ENCODE measurements at places on chromosomes 1 and 21.
A peak's percentile ranks its signal among the peaks of the same experiment; 100 is the strongest.

DNA sequence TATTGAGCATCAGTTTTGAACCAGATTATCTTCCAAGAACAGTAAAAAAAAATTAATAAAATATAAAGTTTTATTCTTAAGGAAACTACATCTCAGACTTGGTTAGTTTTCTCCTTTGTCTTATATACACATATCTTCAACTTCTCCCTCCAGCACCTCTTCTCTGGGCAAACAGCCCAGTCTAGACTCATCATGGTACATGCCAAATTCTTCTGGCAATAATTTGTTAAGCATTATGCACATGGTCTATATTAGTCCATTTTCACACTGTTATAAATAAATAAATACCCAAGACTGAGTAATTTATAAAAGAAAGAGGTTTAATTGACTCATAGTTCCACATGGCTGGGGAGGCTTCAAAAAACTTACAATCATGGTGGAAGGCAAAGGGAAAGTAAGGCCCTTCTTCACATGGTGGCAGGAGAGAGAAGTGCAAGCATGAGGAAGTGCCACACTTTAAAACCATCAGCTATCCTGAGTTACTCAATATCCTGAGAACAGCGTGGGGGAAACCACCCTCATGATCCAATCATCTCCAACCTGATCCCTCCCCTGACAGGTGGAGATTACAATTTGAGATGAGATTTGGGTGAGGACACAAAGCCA, 108.7 kb upstream of the RNPC3 start:
- peak; percentile 20 for DNase-seq

- DNase-seq = no peak
Observed at GRCh38 chr21:45670731-45671130, 27.2 kb downstream of the PCBP3 start.

GRCh38 chr1:94395748-94396309, 22.4 kb upstream of the ABCD3 start:
- DNase-seq = no peak

DNA sequence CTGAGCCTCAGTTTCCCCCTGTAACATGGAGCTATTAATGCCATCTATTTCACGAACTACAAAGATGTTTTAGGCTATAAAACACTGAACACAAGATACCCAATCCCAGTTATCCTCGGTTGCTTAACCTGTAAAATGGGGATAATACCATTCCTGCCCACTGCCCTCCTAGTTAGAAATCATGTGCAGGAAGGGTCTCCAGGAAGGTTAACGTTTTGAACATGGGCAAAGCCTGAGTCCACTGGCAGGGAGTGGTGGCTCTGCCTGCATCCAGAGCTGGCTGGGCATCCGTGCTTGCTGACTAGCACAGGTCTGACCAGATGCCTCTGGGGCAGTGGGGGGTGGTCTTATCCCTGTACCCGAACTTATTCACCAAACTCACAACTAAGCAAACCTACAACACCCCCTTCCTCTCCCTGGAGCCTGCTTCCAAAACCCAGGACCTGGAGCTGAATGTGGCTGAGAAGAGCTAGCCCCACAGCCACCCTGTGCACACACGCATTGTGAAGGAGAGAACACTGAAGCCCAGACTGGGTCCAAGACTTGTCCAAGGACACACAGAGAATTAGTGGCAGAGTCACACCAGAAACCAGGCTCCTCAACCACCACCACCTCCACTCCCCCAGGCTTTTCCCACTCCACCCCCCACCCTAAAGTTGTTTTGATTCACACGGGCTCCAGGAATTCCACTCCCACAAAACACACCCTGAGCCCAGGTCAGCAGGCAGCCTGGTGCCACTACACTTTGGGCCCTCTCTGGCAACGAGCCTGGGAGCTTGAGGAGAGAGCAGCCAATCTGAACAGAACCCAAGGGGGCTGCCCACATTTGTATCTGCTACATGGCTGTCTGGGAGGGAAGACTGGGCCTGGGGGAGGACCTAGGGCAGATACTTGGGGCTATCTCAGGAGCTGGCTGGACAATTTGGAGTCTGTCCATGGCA, 1.6 kb downstream of the E2F2 start:
- DNase-seq = no peak

GRCh38 chr1:59750328-59751003, 64.3 kb upstream of the HOOK1 start:
- DNase-seq = peak; percentile 85

DNA sequence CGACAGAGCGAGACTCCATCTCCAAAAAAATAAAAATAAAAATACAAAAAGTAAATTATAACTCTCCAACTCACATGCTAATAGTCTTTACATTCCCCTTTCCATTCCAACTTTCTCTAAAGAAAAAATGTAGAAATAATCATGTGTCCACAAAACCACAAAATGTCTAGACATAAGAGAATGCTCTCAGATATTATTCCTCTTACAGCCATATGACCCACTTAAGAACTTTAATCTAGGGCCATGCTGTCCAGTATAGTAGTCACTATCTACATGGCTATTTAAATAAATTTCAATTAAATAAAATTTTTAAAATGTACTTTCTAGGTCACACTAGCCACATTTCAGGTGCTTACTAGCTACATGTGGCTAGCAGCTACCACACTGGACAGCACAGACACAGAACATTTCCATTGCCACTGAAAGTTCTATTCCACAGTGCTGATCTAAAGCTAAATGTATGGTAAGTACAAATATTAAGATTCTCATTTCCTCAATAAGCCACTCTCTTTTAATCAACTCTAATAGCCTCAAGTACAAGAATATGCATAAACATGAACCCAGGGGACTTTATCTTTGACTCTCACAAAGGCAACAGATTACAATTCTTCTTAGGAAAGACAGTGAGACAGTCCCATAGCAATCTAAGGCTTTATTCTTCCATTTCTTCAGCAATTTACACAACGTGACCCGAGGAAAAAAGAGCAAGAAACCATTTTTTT, 138.6 kb downstream of the RERE start:
- DNase-seq = no peak

- no peak for DNase-seq
Observed at GRCh38 chr1:170886460-170886859, 48.9 kb upstream of the MROH9 start.

- DNase-seq = no peak
Observed at GRCh38 chr1:15008783-15009729, 144.5 kb upstream of the TMEM51 start.

DNA sequence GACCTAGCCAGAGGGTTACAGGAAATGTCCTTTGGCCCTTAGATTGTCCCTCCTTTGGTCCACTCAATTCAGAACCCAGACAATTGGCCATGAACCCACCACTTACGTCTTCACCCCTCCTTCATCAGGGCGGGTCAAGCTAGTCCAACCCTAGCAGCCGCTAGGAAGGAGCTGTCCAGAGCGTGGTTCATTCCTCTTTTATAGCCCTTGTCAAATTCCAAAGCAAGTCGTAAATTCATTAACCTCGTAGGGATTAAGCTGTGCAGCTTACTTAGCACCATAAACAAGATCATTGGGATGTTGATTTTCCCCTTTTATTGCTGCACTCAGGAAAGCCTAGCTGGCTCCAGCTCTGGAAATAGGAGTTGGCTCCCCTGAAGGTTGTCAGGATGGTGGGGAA, 90.1 kb downstream of the TMEM53 start:
- no peak for DNase-seq

GRCh38 chr1:26771285-26771642, 16.5 kb upstream of the PIGV start:
- no peak for DNase-seq

GRCh38 chr1:225981714-225982113, 17.4 kb downstream of the SDE2 start:
- no peak for DNase-seq

GRCh38 chr1:211614615-211615014, 35.7 kb upstream of the SLC30A1 start:
- no peak for DNase-seq

DNA sequence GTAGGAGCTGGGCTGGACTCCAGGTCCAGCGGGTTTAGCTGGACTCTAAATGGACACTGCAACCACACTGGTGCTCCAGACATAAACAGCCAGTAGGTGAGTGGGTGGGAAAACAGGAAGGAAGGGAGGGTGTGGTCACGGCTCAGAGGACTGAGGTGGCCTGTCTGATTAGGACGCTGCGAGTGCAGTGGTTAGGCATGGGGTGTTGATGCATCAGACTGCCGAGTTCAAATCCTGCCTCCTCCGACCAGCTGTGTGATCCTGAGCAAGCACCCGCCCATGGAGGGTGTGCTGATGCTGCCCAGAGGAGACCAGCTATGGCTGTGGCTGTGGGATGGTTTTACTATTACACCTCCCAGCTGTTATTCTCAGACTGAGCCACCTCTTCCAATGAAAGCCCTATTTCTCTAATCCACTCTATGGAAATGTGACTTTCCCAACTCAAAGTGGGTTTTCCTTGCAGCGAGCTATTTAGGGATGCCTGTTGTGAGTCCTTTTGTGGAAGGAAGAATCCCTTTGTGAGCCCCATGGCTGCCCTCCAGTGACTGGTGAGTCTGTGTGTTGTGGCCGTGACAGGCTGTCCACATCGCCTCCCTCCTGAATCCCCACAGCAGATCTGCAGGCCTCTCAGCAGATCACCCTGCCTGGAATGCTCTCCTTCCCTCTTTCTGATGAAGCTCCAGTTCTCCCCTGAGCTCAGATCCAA, 56.6 kb upstream of the EDN2 start:
- no peak for DNase-seq

GRCh38 chr1:87956750-87957149, 628.1 kb downstream of the LMO4 start:
- peak; percentile 73 for DNase-seq

GRCh38 chr21:17658931-17659330, 46.2 kb upstream of the BTG3 start:
- no peak for DNase-seq

- no peak for DNase-seq
Observed at GRCh38 chr1:151711044-151711800, 5.4 kb downstream of the CELF3 start.

DNA sequence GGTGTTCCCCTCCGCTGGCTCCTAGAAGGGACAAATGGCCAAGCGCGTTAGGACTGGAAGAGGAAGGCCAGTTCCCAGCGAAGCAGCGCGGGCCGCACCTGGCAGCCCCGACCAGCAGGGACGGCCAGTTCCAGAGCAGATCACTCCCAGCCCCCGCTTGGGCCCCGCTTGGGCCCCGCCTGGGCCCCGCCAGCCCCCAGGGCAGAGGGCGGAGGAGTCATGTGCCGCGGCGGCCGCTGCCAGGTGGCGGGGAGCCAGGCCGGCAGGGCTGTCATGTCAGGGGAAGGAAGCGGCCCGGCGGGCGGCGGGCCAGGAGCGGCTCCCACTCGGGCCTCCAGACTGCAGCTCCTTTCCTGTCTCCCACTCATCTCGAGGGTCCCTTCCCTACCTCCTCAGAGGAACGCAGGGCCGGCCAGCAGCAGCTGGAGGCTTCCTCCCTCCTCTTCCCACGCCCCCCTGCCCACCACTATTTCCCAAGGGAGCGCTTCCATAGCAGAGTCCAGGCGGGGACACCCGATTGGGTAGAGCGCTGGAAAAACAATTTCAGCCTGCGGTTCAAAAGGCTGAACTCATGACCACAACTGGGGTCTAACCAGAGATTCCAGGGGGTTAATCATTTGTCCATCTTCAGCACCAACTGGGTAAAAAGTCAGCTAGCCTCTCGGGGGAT, 16.5 kb downstream of the ZNF697 start:
- peak; percentile 75 for DNase-seq

DNA sequence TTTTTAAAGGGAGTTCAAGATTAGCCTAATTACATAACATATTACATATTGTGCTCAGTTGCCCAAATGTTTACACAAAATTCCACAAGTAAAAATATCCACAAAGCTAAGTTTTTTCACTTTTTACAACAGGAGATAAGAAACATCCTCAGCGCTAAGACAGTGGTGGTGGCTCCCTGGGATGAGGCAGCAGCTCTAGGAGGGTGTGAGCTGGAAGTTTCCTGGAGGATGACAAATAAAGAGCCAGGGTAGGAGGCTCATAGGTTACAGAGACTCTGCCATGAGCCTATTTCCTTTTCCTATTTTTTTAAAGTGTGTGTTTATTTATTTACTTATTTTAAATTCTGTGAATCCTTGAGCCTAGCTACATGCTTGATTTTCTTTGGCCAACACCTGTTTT, 91.7 kb downstream of the COL24A1 start:
- no peak for DNase-seq

DNA sequence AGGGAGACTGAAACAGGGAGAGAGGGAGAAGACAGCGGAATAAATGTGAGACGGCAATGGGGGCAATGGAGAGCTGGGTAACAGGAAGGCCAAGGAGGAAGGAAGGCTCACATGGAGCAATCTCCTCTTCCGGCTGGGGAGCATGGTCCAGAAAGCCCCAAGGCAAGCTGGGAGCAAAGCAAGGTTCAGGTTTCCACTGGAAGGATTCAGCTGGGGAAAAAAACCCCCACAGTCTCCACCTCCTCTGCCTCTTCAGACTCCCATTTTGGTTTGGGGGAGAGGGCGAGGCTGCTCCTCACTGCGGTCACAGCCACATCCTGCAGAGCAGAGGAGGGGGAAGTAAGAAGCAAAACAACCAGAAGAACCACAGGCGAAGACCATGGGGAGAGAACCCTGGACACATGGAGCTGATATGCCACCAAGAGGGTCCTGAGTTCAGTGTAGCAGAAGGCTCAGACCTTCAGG, 650 bp downstream of the TNFAIP8L2 start:
- DNase-seq = no peak

DNA sequence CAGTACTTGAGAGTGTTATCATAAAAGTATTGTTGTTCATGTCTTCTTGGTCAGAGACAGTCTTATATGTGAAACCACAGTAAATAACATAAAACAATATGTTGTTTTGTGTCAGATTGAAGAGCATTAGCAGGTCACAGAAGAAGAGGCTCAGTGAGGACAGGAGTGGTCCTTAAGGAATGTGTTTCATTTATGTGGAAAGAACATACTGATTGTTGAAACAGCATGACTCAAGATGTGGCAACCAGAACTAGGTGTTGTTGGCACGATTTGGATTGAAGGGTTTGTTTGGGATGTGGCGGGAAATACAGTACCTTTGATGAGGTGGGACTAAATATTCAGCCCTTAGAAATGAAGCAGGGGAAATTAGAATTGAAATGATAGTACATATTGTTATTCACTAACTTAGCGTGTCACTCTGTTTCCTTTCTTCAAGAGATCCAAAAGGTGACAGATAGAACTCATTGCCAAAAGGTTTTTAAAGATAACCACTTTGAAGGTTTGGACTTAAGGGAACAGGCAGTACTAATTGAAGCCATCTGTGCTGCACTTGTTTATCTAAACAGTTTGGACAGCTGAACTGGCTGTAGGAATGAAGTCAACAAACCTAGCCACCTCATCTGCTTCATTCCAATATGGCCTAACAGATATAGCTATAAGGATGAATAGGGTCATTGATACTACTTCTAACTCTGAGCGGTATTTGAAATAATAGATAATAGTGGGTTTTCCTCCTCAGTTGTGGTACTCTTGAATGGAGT, 14.4 kb downstream of the RALGPS2 start:
- DNase-seq = peak; percentile 53

GRCh38 chr21:15276243-15276642, 211.4 kb upstream of the NRIP1 start:
- DNase-seq = no peak

- DNase-seq = no peak
Observed at GRCh38 chr21:32468681-32469111, 56.2 kb downstream of the EVA1C start.

GRCh38 chr1:8378178-8378577, 60.3 kb downstream of the SLC45A1 start:
- peak; percentile 27 for DNase-seq

GRCh38 chr21:46114963-46115362, 17.1 kb downstream of the COL6A2 start:
- DNase-seq = no peak

Data from AG10803 (cell line).